Activated naive CD8-positive, alpha-beta T cell treated with anti-CD3 and anti-CD28 coated beads for 36 hours (primary cell): ENCODE measurements at places on chromosomes 2 and 18.

DNA sequence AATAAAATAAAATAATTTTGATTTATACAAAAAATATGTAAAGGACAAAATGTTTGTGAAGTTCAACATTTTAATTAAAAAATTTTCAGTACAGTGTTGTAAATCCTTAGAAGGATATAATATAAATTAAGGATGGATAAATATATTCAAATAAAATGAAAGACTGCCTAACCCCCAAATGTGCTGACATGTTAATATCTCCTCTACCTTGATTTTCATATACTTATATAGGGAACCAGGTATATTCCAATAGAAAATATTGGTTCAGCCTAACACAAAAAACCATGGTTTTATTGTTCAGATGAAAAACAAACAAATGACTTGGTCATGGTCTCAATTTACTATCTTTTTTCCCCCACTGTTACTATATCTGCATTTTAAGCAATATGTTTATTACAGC, 7.3 kb downstream of the TMEM17 start:
- no peaks in the 10 kb centered on the region for H3K36me3 ChIP-seq
- no peak overlapping the region for H3K4me3 ChIP-seq
- H3K27me3 ChIP-seq = no peaks in the 10 kb centered on the region
- no peaks in the 10 kb centered on the region for H3K4me1 ChIP-seq
- no peak for DNase-seq

DNA sequence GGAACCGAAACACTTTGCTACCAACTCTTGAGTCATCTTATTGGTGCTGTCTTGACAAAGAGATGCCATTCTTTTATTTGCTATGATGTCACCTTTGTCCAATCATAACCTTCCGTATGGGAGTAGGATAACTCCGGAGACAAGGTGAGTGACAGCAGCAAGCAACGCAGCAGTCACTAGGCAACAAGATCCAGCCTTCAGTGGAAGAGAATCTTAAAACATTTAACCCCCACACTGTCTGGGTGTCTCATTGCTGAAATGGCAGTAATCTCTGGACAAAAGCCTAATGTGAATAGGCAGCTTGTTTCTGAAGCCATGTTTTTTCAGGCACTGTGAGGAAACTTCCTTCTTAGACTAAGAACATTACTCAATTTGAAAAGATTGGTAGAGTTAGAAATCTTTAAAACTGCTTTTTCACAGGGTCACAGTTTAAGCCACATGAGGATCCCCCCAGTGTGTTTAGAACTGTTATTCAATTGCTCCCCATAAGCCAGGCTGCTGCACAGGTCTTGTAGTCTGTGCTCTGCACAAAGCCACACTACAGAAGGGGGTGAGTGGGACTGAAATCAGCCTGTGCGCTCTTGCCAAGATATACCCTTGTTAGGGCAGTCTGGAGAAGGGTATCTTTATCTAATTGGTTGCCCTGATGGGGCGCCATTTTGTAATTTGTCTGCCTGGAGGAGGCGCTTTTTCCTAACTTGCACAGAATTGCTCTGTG, 131.5 kb upstream of the STON1 start:
- DNase-seq = no peak
- no peaks in the 10 kb centered on the region for H3K36me3 ChIP-seq
- H3K4me1 ChIP-seq = peaks cover 9% of the 10 kb centered on the region
- no peak overlapping the region for H3K4me3 ChIP-seq

- no peak for DNase-seq
- H3K36me3 ChIP-seq = no peaks in the 10 kb centered on the region
- H3K27ac ChIP-seq = no peak overlapping the region
These were observed 475.8 kb downstream of the ZNF804A start for GRCh38 chr2:185074156-185074555.

GRCh38 chr18:49725809-49726674, 87.3 kb downstream of the ACAA2 start:
- peaks cover 15% of the 10 kb centered on the region for H3K27me3 ChIP-seq
- no peaks in the 10 kb centered on the region for H3K36me3 ChIP-seq
- no peak overlapping the region for H3K4me3 ChIP-seq
- H3K4me1 ChIP-seq = peaks cover 8% of the 10 kb centered on the region
- no peak overlapping the region for H3K27ac ChIP-seq

DNA sequence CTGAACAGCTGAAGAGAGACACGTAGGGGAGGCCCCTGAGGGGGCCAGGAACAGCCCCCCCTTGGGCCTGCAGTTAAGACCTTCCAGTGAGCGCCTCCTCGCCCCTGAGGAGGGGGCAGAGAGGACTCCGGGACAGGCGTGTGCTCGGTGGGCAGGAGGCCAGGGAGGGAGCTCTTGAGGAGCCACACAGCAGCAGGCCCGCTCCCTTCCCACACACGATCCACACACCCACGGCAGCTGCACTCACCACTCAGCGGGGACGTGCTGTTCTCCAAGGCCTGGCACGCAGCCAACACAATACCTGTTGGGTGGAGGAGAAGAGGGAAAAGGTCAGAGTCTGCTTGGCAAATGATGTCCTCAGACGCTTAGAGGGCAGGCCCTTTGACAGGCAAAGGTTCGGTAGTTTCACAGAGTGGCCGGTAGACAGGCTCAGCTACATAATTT, 39.0 kb downstream of the TGFA start:
- no peak overlapping the region for H3K27ac ChIP-seq
- no peaks in the 10 kb centered on the region for H3K36me3 ChIP-seq
- no peak for DNase-seq
- H3K4me3 ChIP-seq = no peak overlapping the region
- H3K27me3 ChIP-seq = no peaks in the 10 kb centered on the region

- H3K27ac ChIP-seq = no peak overlapping the region
- H3K4me1 ChIP-seq = no peaks in the 10 kb centered on the region
- H3K4me3 ChIP-seq = no peak overlapping the region
- no peaks in the 10 kb centered on the region for H3K36me3 ChIP-seq
- DNase-seq = no peak
These were observed 140.1 kb upstream of the AQP4 start for GRCh38 chr18:27005589-27005988.

DNA sequence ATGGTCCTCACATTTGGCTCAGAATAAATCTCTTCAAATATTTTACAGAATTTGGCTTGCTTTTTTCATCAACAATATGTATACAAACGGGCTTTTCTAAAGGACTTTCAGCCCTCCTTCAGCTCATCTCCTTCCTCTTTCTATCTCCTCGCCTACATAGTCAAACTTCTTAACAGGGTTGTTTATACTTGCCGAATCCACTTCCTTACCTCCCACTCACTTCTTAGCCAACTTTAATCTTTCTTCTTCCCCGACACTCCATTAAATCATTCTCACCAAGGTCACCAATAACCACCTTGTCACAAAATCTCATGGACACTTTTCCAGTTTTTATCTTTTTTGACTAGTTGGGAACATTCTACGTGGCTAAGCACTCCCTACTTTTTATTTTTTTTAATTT, 325.2 kb downstream of the PLCL1 start:
- H3K4me1 ChIP-seq = no peaks in the 10 kb centered on the region
- no peak overlapping the region for H3K27ac ChIP-seq
- H3K27me3 ChIP-seq = no peaks in the 10 kb centered on the region
- no peaks in the 10 kb centered on the region for H3K36me3 ChIP-seq
- no peak for DNase-seq

- no peaks in the 10 kb centered on the region for H3K27me3 ChIP-seq
- H3K36me3 ChIP-seq = no peaks in the 10 kb centered on the region
- H3K4me3 ChIP-seq = no peak overlapping the region
- H3K27ac ChIP-seq = no peak overlapping the region
These were observed 508.3 kb downstream of the TSN start for GRCh38 chr2:122263746-122264145.

DNA sequence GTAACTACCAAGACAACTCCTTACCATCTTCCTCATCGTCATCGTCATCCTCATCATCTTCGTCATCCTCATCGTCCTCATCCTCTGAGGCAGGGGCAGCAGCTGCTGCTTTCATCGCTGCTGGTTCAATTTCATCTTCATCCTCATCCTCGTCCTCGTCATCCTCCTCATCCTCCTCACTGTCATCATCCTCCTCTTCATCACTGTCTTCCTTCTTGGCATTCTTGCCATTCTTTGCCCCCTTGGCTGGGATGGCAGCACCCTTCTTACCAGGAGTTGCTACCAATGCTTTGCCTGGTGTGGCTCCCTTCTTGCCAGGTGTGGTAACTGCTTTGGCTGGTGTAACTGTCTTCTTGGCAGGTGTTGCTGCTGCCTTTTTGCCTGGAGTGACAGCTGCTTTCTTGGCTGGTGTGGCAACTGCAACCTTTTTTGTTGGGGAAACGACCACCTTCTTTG, 2.7 kb downstream of the NCL start:
- peaks cover 15% of the 10 kb centered on the region for H3K27me3 ChIP-seq
- peak overlapping the region; percentile 93 for H3K4me3 ChIP-seq
- no peak for DNase-seq

- no peaks in the 10 kb centered on the region for H3K4me1 ChIP-seq
- H3K36me3 ChIP-seq = no peaks in the 10 kb centered on the region
- H3K27ac ChIP-seq = no peak overlapping the region
- no peak for DNase-seq
- no peak overlapping the region for H3K4me3 ChIP-seq
- H3K27me3 ChIP-seq = no peaks in the 10 kb centered on the region
These were observed 52.8 kb upstream of the PTMA start for GRCh38 chr2:231655488-231655887.

GRCh38 chr2:216346781-216347180, 25.5 kb downstream of the MARCHF4 start:
- H3K4me1 ChIP-seq = peaks cover 55% of the 10 kb centered on the region
- peaks cover 1% of the 10 kb centered on the region for H3K36me3 ChIP-seq
- no peak for DNase-seq
- H3K27me3 ChIP-seq = no peaks in the 10 kb centered on the region
- H3K27ac ChIP-seq = peak overlapping the region; percentile 75

DNA sequence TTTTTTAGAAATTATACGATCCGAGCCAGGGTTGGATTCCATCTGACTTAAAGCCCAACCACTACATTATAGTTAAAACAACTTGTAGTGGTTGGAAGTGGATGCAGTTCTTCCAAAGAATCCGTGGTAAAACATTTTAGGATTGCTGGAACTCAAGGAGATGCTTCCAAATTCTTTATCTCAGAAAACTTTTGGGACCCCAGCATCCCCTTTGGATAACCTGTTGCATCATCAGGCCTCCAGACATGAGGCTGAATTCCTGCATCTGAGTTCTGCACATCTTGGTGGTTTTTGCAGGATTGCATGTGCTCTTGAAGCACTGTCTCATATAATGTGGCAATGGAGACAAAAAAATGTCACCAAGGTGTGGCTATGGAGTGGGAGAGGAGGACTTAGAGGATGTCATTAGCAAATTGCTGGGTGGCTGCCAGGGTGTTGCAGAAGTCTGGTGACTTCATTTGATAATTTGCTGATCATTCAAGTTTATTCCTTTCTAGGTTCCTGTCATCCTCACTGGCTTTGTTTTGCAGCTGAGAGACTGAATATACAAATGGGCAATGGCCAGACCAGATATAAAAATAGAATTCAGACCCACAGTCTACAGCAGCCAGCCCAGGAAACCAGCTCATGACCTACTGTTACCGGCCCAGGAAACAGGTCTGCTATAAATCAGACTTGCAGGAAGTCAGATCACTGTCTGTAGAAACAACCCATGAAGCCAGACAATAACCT, 207.7 kb downstream of the BCL2 start:
- H3K4me1 ChIP-seq = peaks cover 18% of the 10 kb centered on the region
- no peak overlapping the region for H3K4me3 ChIP-seq
- H3K27ac ChIP-seq = no peak overlapping the region
- no peaks in the 10 kb centered on the region for H3K36me3 ChIP-seq
- no peaks in the 10 kb centered on the region for H3K27me3 ChIP-seq

DNA sequence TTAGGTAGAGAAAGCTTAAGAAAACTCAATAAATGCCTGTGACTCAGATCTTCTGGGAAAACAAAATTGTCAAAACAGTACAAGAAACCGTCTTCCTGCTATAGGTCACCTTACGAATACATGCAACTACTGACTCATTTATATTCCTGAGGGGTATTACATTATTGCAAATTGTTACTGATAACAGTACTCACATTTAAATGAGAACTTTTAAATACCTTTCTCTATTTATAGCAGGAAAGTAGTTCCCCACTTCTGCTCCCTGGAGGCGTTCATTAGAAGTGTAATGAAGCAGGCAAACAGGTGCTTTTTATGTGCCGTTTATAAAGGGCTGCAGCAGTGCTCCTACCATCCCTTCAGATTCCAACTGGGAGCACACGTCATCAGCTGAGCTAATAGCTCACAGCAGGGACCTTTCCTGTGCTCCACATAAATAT, 65.1 kb upstream of the RPRM start:
- peaks cover 1% of the 10 kb centered on the region for H3K4me1 ChIP-seq
- H3K36me3 ChIP-seq = no peaks in the 10 kb centered on the region
- no peak overlapping the region for H3K4me3 ChIP-seq
- peaks cover 8% of the 10 kb centered on the region for H3K27me3 ChIP-seq
- no peak overlapping the region for H3K27ac ChIP-seq

GRCh38 chr2:127174136-127174535, 46.0 kb downstream of the CYP27C1 start:
- no peak overlapping the region for H3K27ac ChIP-seq
- DNase-seq = no peak
- no peaks in the 10 kb centered on the region for H3K36me3 ChIP-seq
- no peaks in the 10 kb centered on the region for H3K27me3 ChIP-seq
- no peaks in the 10 kb centered on the region for H3K4me1 ChIP-seq

GRCh38 chr2:9097239-9097638, 93.8 kb upstream of the MBOAT2 start:
- peaks cover 10% of the 10 kb centered on the region for H3K4me1 ChIP-seq
- no peak for DNase-seq
- H3K36me3 ChIP-seq = no peaks in the 10 kb centered on the region
- no peak overlapping the region for H3K4me3 ChIP-seq
- H3K27ac ChIP-seq = no peak overlapping the region

DNA sequence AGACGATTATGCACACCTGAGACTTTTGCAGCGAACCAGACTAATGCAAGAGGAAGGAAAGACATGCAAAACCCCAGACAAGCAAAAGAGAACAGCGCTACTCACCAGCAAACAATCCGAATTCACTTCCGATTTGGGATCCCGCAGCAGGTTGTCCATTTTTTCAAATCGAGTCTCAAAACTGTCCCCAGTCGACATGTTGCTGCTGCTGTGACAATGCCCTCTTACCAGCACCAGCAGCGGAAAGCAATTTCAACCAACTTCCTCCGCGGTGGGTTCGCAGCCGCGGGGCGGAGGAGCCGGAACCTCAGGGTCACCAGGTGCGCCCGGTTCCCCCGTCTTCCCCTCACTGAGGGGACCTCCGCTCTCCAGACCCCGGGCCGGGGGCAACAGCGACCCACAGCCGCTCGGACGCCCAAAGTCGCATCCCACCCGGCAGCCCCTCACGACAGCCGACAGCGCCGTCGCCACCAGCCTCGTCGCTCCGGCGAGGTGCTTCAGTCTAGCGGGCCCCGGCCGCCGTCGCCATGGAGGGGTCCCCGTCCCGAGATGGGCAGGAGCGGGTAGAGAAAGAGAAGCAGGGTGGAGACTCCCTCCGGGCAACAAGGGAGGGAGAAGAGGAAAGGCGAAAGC, 784 bp downstream of the ROCK1 start:
- H3K27me3 ChIP-seq = no peaks in the 10 kb centered on the region
- peak; percentile 70 for DNase-seq
- peak overlapping the region; percentile 91 for H3K27ac ChIP-seq

DNA sequence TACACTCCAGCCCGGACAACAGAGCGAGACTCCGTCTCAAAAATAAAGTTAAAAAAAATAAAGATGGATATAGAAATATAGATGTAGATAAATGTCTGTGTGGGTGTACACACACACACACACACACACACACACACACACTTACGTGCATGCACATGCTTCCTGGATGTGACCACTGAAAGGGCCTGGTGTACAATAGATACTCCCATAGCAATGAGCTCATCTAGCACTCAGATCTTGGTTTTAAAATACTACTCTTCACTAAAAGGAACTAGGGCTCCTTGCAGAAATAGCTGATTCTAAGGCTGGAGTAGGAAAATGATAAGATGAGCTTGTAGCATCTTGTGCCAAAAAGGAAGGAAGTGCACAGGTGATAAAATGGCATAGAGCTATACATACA, 39.1 kb downstream of the ROCK2 start:
- no peak for DNase-seq
- H3K27me3 ChIP-seq = no peaks in the 10 kb centered on the region
- H3K4me1 ChIP-seq = peaks cover 8% of the 10 kb centered on the region
- H3K4me3 ChIP-seq = no peak overlapping the region
- H3K27ac ChIP-seq = no peak overlapping the region
